ENCODE measurements at places on chromosomes 2 and 18.

DNA sequence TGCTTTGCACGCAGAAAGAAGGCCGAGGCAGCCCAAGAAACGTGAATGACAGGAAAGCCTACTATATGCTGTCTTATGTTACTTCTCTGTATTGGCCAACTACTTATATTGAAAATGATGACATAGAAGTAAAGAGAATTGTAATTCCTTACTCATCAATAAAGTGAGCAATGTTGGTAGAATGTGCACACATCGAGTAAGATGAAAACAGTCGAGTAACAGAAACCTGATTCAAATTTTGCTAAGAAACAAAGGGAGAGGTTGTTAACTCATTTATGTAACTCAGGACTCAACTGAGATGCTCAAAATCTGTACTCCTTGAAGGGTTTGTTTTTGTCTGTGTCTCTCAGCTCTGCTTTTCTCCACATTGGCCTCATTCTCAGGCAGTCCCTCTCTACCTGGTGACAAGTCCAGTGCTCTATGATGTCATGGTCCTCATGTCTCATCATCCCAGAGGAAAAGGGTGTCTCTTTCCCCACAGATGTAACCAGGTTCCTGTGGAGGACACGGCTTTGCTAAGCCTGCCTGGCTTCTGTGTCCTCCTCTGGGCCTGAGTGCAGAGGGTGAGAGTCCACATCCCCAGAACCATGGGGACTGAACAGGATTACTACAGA lies 30.3 kb upstream of the CCDC93 start:
- no peak for DNase-seq

DNA sequence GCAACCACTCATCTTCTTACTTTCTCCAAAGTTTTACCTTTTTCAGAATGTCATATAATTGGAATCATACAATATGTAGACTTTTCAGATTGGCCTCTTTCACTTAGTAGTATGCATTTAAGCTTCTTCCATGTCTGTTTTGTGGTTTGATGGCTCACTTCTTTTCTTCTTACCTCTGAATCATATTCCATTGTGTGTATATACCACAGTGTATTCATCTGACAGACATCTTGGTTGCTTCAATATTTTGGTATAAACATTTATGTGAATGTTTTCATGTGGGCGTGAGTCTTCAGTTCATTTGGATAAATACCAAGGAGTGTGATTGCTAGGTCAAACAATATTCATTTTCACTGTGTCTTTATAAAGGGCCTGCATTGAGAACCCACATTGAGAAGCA lies 136.1 kb upstream of the NOSTRIN start:
- DNase-seq: no peak

DNA sequence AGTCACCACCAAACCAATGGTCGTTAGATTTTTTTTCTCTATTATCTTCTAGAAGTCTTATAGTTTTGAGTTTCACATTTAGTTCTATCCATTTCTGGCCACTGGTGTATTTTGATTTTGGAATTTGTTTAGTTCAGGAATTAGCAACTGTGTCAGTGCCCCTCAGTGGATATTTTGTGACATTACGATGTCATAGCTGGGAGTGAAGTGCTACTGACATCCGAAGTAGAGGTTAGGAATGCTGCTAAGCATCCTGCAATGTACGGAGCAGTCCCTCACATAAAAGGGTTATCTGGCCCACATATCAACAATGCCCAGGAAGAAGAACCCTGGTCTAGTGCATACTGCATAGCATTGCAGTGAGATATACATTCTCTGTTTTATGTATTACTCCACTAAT lies 157.4 kb upstream of the RGPD4 start:
- no peak for DNase-seq

DNA sequence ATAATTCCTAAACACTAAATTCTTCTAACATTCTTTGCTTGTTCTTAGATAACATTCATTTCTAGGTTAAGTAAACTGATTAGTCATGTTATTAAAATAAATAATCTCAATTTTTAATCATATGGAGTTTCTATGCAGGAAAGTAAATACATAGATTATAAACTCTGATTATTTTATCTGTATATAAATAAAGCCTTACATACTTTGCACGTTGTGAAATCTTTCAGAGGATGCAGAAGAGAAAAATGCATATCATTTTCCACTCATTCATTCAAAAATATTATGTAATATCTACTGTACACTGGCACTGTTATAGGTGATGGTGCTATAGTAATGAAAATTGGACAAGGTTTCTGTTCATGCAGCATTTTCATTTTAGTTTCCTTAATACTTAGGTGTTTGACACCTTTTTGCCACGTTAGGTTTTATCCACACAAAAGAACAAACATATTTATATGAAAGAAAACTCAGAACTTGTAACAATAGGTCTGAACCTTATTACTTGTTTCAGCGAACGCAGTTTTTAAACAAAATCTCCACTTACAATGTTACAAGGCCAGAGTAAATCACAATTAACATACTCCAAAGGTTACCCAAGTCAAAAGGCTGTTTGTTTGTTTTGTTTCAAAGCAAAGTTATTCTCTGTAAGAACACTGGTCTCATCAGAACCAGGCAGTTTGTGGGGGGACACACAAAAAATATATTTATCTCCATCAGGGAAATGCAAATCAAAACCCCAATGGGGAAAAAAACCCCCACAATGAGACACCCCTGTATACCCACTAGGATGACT lies 27.4 kb downstream of the ADAM17 start:
- no peak for DNase-seq

- DNase-seq: no peak
Observed at GRCh38 chr2:144738749-144739148, 218.8 kb upstream of the ZEB2 start.

- no peak for DNase-seq
Observed at GRCh38 chr2:102782187-102782586, 20.4 kb downstream of the TMEM182 start.

- no peak for DNase-seq
Observed at GRCh38 chr2:20145497-20146193, 79.3 kb downstream of the SDC1 start.

GRCh38 chr2:45568935-45569334 lies 42.1 kb downstream of the SRBD1 start:
- DNase-seq: no peak

DNA sequence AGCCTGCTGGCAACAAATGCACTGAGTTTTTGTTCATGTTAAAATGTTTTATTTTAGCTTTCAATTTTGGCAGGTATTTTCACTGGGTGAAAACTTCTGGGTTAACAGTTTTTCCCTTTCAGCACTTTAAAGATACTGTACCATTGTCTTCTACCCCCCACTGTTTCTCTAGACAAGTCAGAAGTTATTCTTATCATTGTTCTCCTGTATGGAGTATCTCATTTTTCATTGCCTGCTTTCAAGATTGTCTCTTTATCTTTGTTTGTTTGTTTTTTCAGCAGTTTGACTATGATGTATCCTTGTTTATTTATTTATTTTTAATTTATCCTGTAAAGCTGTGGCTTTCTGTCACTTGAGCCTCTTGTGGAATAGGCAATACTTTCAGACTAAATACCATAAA lies 277.0 kb downstream of the ICOS start:
- DNase-seq: no peak

DNA sequence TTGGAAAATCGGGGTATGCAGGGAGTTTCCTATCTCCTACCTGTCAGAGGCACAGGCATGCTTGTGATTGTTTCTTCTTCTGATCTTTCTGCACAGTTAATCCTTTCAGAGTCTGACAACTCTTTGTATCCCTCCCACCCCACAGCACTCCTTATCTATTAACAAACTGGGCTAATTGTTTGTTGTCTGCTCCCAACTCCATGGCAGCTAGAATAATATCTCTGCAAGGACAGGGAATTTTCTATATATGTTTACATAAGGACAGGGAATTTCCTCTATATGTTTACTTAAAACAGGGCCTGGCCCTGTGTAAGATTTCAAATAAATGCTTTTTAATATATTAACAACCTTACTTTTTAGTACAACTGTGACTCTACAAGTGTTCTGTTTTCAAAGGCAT lies 36.0 kb upstream of the VRK2 start:
- no peak for DNase-seq

GRCh38 chr2:84865181-84865783 lies 15.6 kb downstream of the TRABD2A start:
- DNase-seq: peak; percentile 61

DNA sequence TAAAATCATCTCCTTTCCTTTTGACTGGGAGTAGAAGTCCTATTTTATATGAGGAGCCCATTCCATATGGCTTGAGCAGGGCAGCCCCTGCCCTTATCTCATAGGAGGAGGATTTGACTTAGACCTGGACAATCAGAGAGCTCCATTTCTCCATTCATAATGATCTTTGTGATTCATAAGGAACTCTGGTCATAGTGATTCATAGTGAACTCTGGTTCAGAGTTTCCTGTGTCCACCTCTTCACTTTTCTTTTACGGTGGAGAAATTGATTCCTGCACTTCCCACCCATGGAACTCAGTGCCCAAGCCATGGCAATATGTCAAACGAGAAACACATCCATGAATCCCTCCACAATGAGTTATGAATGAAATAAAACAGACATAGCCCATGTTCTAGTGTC lies 12.8 kb upstream of the MYO3B start:
- DNase-seq: no peak

DNA sequence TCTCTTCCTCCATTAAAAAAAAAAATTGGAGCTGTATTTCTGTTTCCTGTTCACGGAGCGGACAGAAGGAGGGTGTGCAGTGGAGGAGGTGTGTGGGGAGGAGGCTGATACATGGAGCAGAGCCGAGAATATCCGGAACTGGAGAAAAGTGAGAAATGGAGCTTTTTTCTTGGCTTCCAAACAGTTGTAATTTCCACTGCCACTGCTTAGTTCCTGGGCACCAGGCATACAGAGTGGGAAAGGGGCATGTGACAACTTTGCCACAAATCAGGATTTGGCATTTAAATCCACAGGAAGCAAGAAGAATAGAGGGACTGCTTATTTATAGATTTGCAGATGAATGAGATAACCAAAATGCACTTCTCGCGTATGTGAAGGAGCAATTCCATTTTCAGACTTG lies 71.2 kb downstream of the BCL11A start:
- DNase-seq: no peak

DNA sequence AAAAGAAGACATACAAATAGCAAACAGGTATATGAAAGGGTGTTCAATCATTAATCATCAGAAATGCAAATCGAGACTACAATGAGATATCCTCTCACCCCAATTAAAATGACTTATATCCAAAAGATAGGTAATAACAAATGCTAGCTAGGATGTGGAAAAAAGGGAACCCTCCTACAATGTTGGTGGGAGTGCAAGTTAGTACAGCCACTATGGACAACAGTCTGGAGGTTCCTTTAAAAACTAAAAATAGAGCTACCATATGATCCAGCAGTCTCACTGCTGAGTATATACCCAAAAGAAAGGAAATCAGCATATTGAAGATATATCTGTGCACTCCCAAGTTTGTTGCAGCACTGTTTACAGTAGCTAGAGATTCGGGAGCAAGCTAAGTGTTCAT lies 271.5 kb downstream of the MBD5 start:
- no peak for DNase-seq

DNA sequence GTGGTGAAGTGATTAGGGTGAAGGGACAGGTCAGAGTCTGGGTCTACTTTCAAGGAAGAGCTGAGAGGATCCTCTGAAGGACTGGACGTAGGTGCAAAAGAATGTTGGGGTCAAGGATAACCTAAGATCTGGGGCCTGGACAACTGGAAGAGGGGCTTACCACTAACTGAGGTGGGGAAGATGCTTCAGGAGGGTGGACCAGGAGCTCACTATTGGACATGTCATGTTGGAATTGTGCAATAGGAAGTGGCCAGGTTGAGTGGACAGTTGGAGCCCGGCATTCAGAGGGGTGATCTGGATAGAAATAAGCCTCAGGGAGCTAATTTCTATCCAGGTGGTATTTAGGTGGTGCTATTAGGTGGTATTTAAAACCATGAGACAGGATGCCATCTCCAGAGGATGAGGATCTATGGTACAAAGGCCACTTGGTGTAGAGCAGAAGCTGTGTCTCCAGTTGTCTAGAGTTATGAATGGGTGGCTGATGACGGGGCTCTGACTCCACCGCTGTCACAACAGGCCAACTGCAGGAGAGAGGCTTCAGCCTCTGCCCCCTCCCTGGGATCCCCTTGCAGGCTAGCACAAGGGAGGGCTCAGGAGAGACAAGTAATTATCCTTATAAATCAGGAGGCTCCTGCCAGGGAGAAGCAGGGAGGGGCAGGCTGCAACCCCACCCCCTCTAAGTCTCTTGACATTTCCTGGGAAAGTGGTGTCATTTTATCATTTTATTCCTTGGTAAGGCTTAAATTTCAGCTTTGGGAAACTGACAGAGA lies 158.0 kb downstream of the SMAD7 start:
- no peak for DNase-seq

DNA sequence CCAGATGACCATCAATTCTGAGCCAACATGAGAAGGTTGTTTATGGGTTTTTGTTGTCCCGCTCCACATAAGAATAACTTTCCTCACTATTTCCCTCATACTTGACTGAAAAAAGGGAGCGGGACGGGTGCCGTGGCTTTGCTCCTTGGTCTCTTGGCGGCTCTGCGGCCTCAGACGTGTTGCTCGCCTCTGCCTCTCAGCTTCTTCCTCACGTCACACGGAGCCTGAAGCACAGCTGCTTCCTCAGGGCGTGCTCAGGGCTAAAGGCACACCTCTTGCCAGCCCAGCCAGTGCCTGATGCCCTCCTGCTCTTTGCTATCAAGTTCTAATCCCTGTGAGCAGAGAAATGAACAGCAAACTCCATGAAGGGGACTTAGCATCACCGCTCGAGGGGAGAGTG lies 17.9 kb upstream of the ID2 start:
- no peak for DNase-seq

DNA sequence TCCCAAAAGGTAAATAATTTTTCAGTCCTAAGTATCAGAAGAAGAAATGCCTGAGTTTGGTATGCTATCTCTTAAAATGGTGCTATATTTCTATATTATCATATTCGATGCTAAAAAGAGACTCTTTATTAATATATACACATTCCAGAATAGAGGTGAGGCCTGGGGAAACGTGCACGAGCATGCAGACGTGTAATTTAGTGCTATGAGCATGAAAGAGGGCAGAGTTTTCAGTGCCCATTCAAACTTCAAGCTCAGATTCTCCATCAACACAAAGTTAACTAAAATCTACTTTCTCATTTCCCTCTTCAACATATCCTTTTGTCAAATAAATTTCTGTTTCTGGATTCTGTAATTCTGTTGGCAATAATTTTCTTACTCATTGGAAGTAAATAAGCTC lies 5.7 kb upstream of the COBLL1 start:
- DNase-seq: no peak

GRCh38 chr18:21052385-21052784 lies 59.2 kb downstream of the ROCK1 start:
- DNase-seq: no peak

DNA sequence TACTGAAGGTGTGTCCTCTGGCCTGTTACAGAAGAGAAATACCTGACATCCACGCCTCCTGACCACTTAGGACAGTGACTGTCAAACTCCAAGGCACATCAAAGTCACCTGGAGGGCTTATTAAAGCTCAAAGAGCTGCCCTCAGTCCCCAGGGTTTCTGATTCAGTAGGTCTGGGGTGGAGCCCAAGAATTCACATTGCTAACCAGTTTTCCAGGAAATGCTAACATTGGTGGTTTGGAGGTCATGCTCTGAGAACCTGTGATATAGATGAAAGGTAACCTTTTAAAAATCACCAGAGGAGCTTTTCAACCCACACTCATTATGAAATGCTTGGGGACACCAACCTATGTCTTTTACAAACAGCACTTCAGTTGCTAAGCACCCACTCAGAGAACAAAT lies 172.3 kb downstream of the ALK start:
- no peak for DNase-seq
